HEK293T (cell line): ENCODE measurements at places on chromosomes 5 and 9.
A peak's percentile ranks its signal among the peaks of the same experiment; 100 is the strongest.

DNA sequence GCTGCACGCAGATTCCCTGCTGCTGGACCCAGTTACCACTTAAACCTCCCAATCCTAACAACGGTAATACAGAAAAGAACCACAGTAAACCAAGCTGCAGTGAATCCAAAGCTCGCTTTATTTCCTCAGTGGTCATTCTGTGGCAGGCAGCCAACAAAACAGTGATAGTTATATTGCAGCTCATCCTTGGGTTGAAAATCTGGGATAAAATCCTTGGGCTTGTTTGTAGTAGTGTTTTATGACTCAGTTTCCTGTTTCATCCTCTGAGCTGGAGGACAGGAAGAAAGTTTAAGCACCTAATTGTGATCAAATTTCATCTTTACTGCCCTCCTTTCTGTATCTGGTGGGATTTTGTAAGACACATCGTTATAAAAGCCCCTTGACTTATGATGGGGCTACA, 31.4 kb downstream of the HMGCR start:
- DNase-seq: no peak

DNA sequence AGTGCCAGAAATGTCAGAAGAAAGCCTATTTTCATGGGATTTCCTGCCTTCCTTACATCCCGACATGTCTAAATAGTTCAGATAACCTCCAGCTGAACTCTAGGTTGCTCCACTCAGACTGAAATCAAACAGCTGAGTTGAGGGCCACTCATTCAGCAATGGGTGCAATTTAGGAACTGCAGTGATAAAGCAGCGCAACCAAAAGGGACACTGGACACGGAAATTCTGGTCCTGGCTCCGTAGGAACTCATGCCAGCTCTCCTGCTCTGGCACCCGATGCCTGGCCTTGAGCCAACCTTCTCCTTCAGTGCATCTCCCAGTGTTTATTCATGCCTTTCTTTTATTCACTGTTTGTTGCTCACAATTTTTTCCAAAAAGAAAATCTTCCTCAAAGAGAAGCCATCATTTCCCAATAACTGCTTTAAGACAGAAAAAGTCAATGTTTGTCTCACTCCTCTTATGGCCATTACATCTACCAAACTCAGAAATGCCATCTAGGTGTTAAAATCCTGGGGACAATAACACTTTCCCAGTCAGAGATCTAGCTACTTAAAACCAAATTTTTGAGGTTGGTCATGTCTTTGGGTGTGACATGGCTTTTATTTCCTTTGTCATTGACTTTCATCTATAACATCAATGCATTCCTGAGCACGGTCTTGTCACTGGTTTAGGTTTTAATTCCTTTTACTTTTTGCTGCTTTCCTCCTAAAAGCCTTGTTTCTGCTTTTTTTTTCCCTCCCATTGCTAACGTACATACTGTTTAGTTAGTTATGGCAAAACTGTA, 126.9 kb downstream of the PDE4D start:
- DNase-seq: no peak

DNA sequence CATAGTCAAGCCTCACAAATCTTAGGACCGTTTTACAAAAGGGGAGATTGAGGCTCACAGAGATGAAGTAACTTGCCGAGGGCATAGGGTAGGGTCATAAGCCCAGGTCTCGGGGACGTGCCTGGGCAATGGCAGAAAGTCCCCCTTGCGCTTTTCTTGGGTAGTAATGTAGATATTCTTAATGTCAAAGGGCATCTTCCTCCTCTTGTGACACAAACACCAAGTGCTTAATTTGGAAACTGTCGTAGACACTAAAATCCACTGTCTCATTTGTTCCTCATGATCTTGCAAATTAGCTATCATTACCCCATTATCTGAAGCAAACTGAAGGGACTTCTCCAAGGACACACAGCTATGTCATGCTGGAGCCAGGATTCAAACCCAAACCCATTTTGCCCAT, 180.8 kb downstream of the GAS1 start:
- DNase-seq: no peak

DNA sequence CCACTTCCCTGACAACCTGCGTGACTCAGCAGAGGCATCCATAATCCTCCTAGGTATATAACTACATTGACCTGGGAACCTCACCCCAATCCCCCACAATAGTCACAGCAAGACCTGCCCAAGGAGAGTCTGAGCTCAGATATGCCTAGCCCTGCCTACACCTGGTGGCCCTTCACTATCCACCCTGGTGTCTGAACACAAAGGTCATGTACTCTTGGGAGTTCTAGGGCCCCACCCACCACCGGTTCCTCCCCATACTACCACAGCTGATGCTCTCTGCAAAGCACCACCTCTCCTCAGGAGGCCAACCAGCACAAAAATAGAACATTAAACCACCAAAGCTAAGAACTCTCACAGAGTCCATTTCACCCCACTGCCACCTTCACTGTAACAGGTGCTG, 34.8 kb upstream of the CARTPT start:
- DNase-seq: no peak

DNA sequence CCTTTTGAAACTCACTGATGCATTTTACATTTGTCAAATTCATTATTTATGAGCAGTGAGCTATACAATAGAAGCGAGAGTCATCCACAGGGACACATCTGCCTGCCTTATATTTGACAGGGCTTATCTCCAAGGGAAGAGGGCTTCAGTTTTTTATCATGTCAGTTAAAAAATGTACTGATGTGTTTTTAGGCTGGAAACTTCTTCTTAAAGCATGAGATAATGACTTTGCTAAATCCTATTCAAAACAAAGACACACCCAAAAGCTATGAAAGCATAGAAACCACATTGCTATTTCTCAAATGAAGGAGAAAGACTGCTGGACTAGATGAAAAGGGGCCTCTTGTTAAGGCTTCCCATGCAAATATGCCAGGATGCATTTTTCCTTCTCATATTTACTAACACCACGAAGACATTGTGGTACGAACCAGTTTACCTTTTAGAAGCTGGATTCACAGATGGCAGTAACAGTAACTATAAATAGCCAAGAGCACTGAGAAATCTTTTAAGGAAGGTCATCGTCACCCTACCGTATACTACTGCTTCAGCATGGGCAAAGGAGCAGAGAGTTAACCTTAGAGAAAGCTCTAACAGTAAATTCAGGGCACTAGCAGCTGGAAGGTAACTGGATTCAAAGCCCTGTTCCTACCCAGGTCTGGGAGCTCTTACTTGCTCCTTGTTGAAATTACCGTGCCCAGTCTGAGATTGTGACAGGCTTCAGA, 86.3 kb upstream of the IFNK start:
- DNase-seq: no peak

DNA sequence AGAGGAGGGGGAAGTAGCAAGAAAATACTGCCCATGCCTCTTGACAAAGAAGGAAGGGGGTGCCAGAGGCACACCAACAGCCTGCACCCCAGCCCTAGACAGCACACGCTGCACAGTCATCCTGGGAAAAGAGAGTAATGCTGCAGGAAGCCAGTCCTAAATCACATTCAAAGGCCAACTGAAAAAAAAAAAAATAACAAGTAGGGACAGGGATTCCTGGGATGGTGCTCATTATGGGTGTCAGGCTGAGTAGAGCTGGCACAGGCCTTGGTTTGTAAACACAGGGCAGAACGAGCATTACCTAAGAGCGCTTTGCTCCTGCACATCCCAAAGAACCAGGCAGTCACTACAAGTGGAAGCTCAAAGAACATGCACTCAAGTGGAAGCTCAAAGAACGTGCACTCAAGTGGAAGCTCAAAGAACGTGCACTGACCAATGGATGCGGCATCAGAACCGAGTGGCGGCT, 7.8 kb downstream of the RAPGEF1 start:
- DNase-seq: no peak

GRCh38 chr9:128105538-128106175, 21.9 kb downstream of the PTGES2 start:
- DNase-seq: no peak

- peak; percentile 65 for DNase-seq
Measured at GRCh38 chr5:56200971-56201666, 32.0 kb downstream of the ANKRD55 start.

DNA sequence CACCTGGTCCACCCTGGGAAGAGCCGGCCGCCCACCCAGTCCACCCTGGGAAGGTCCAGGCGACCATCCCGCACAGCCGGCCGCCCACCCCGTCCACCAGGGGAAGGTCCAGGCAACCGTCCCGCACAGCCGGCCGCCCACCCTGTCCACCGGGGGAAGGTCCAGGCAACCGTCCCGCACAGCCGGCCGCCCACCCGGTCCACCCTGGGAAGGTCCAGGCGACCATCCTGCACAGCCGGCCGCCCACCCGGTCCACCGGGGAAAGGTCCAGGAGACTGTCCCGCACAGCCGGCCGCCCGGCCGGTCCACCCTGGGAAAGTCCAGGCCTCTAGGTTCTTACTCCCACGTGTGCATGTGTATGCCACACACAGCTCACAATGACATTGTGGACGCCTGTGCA, 6.7 kb upstream of the QSOX2 start:
- DNase-seq: no peak

- no peak for DNase-seq
Measured at GRCh38 chr9:101923451-101923850, 185.0 kb upstream of the GRIN3A start.

DNA sequence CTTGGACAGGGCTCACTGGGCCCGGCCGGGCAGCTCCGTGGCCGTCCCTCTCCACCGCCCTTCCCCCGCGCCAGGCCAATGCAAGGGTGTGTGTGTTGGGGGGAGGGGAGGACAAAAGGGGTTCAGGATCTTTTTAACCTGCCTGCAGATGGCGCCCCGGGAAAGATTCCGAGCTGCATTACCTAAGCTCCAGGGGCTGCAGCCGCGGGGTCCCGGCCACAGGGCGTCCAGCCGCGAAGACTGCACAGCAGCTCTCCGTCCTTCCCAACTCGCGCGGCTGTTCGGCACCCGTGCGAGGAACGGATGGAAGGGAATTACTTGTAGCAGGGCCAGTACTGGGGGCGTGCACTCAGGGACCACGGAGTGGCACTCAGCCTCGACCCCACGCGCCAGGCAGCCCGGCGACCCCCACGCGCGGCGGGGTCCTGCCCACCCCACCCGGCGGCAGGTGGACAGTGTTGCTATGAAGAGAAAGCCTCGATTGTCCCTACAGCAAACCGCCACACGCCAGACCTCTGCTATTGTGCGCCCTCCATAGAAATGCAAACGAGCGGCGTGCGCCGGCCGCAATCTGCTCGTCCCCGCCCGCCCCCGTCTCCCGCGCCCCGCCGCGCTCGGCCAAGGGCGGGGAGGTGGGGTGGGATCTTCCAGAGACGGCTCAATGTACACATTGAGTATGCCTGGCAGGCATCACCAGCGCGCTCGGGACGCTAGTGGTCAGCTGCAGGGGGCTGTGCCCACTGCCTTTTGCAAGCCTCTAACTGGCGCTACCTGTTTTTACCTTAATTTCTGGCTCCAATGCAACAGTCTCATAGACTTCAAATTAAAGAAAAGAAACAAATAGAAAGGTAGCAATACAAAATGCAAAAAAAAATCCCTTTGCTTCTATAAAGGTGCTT, 796 bp upstream of the GADD45G start:
- DNase-seq: peak; percentile 39

DNA sequence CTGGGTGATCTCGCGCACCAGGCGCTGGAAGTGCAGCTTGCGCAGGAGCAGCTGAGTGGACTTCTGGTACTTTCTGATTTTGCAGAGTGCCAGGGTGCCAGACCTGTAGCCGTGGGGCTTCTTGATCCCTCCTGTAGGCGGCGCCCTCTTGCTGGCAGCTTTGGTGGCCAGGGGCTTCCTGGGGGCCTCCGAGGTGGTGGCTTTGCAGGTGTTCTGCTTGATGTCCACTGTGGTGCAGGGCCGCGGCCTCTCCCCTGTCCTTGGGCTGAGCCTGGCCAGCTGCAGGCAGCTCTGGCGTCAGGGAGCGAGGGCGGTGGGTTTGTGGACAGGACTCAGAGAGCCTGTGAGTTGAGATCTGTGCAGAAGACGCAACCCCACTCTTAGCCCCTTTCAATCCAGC, 36.1 kb downstream of the TAF11L14 start:
- DNase-seq: no peak

DNA sequence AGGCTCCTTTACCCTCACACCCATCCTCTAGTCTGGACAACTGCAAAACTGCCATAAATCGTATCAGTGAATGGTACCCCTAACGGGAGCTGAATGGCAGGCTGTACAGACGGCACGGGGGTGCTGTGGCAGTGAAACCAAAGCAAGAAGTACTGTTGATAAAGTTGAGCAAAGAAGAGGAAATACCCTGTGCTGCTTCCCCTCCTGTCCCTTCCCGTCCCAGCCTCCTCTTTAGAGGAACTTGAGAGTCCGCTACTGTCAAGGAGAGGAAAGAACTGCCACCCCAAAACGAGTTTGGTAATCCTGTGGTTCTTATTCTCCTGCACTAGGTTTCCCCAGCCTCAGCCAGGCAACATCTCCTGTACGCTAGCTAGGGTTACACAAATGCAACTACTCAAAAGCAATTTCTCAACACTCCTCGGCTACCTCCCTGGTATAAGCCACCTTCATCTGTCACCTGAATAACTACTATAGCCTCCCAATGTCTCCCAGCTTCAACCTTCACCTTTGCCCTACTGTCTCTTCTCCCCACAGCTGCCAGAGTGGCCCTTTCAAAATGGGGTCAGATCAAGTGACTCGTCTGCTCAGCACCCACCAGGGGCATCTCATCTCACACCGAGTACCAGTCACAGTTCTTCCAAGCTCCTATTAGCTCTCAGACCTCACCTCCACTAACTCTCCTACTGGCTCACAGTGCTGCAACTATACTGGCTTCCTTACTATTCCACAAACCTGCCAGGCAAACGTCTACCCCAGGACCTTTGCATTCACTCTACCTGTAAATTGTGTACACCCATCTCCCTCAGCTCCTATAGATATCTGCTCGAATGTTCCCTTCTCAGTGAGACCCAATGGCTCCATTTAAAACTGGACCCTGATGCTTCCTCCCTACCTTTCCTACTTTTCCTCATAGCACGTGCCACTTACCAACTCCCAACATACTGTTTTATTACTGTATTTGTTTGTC, 4.1 kb downstream of the GLRX start:
- no peak for DNase-seq

DNA sequence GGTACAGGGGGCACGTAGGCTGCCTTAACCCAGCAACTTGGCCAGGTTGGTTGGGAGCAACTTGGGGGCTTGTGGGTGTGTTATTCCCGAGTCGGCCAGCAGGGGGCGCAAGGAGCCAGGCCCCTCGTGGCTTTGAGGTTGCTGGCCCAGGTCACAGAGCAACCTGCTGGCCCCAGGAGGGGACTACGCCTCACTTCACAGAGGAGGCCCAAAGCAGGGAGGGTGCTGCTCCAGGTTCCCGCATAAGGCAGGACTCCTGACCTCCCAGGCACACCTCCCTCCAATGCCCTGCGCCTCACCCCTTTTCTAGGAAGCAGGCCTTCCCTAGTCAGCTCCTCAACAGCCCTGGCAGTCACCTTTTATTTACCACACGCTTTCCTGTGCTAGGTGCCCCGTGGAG, 18.1 kb downstream of the KYAT1 start:
- DNase-seq: peak; percentile 89

GRCh38 chr9:131234799-131235479, 41.4 kb downstream of the FAM78A start:
- DNase-seq: no peak

DNA sequence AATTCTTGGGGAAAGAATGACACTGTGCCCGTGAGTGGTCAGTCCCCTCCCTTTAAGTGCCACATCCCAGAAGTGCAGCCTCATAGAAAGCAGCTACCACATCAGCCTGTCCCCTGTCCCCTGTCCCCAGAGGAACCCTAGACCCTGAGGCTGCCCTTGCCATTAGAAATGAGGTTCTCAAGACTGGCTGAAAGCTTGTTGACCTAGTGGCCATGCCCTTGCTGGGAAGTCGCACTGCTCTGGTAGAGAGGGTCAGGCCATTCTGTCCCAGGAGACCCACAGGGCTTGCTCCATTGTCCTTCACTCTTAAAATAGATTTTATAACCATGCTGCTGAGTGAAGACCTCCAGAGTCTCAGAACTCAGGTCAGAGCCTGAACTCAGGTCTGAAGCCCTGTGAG, 184.5 kb downstream of the RGS3 start:
- DNase-seq: no peak
